H4 (cell line): ENCODE measurements at places on chromosomes 1 and 21. TPM values are rescaled to one million over a fixed set of nuclear protein-coding genes. Genes with fewer than 3 reads are reported as not detected.

ANGPTL3 gene
- not detected in 2 replicates for total RNA-seq

CCSAP gene
- total RNA-seq: 9.4 and 10.3 TPM in 2 replicates

FMO2 gene
- not detected in 2 replicates for total RNA-seq

GRCh38 chr21:31710586-31710985 is 21.3 kb downstream of the SCAF4 start:
- DNase-seq: peak; percentile 17

GRCh38 chr1:27161594-27161993 is 6.7 kb upstream of the SLC9A1 start:
- DNase-seq: no peak

DNA sequence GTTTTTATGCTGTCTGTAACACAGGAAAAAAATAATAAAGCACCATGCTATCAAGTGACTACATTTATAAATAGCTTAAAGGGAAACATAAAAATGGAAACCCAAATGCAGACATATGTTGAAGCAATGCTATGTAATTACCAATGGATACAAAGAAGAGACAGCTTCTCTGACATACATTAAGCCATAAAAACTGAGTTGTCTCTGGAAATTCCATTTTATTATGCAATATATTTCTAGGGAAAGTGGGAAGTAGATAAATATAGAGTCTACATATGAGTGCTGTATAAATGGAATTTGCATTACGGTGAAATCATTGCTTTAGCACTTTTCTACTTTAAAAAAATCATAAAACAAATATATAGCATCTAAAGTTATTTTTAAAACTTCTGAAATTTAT is 135.2 kb upstream of the COL11A1 start:
- DNase-seq: no peak

DNA sequence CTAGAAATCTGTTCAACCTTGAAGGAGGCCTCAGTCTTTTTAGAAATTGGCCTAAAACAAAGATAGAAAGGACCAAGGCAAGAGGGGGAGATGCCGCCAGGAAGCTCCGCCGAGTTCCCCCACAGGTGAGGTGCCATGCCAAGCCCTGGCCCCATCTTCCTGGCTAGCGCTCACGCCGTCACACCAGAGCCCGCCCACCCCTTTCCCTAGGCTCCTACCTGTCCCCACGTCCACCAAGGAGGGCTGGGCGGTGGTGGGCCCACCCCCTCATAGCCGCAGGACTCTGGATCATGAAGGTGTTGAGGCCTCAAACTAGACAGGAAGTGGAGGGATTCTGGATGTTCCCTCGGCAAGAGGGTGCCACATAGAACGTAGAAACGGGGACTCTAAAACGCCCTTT is 15.5 kb upstream of the CCDC27 start:
- no peak for DNase-seq

DNA sequence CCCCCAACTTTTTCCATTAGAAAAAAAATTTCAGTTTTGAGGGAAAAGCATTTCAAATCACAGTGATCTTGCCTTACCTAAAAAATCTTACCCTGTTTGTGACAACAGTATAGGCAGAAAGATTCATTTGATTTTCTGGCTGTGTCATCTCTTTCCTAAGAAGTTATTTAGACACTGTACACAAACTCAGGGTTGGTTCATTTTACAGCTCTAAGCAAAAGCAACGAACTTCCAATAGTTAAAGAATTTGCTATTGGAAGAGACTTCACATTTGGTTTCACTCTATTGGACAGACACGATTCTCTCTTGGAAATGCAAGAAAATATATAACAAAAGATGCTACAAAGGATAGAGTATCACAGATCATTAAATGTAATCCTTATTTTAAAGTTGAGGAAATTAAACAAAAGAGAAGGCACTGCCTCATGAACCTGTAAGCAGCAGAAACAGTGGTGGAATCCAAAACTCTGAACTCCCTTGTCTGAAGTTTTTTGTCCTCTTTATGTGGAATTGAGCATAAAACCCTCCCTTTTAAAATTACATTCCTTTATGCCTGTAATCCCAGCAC is 20.8 kb downstream of the EYA3 start:
- DNase-seq: no peak

GRCh38 chr1:183235503-183235902 is 49.4 kb downstream of the LAMC2 start:
- peak; percentile 14 for DNase-seq
